ENCODE measurements at places on chromosomes 2 and 18.

GRCh38 chr18:25465152-25465732 lies 113.3 kb upstream of the ZNF521 start:
- peak; percentile 65 for DNase-seq

- DNase-seq, result no peak
These were observed 16.9 kb upstream of the ZNF804A start for GRCh38 chr2:184581391-184581790.

DNA sequence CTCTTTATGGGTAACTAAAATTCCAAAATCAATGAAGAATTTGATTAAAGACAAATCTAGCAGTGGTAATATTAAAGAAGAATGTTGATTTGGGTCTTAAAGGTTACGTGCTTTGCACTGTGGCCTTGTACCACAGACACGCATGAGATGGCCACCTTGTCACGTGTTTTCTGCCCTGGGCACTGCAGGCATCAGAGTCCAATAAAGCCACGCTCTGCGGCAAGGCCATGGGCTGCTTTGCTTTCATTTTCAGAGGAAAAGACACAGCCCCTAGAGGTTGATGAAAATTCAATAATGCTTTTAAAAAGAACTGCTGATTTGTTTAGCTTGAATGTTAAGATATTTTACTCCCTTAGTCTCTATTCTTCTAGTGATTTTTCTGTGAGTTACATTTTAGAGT lies 30.4 kb downstream of the AOX1 start:
- no peak for DNase-seq

GRCh38 chr18:13280070-13280795 lies 61.7 kb downstream of the LDLRAD4 start:
- DNase-seq, result peak; percentile 70

- peak; percentile 77 for DNase-seq
These were observed 44.3 kb downstream of the MYCN start for GRCh38 chr2:15984368-15985255.

GRCh38 chr2:210195101-210195852 lies 24.1 kb upstream of the KANSL1L start:
- DNase-seq, result no peak

DNA sequence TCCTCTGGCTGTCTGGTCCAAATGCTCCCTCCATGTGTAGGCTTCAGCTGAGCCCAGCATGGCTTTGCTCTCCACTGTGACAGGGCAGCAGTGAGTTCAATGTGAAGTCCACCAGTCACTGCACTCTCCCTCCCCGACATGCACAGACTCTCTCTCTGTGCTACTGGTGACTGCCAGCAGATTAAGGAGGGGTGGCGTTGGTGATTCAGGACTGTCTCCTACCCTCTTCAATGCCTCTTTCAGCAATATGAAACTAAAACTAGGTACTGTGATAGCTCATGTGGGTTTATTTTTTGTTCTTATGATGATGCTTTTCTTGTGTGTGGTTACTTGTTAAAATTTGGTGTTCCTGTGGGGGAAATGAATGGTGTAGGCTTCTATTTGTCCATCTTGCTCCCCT lies 201.0 kb upstream of the RBMS1 start:
- DNase-seq, result no peak

- no peak for DNase-seq
These were observed 38.1 kb downstream of the LRRTM4 start for GRCh38 chr2:77484026-77484425.

- no peak for DNase-seq
These were observed 54.1 kb downstream of the ANTXR1 start for GRCh38 chr2:69067026-69067630.

DNA sequence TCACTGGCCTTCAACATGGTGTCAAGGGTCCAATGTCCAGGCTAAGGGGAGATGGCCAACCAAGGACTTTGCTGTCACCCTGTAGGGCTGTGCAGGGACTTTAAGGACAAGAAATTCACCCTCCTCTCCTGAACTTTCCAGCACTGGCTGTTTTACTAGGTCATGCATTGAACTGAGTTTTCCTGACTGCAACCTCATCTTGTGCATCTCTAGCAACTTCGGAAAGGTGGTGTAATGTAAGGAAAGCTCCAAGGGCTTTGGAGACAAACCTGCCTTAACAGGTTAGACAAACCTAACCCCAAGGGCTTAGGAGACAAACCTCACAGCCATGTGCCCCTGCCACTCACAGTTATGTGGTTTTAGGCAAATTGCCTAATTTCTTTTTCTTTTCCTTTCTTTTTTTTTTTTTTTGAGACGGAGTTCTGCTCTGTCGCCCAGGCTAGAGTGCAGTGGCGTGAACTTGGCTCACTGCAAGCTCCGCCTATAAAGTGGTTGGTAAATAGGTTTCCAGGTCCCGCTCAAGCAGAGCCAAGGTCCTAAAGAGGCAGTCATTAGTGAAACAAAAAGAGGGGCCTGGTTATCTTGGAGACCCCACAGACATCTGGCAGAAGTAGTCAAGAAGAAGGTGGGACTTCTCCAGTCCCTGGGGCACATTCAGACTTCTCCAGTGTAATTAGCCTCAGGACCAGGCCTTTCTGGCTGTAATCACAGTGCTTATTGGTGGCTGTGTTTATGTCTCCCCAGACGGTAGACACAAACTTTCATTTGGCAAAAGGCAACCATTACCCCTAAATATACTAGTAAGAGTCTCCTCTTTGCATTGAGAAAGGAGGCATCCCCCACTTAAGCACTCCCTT lies 37.6 kb upstream of the PMAIP1 start:
- DNase-seq, result no peak

DNA sequence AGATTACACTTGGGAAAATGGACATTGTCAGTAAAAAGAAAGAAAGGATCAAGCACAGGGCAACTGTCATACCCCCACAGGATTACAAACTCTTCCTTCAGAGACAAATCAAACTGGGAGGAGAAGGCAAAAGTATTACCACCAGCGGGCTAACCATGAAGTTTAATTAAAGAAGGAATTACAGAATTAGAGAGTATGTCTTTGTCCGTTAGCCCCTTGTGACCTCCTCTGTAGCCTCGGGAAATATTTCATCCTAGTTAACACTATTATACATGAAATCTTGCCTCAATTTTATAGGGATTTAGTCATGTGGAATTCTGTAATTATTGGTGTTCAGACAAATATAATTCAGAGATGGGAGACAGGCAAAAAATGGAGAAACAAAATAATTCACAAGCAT lies 60.7 kb downstream of the PAX3 start:
- no peak for DNase-seq

DNA sequence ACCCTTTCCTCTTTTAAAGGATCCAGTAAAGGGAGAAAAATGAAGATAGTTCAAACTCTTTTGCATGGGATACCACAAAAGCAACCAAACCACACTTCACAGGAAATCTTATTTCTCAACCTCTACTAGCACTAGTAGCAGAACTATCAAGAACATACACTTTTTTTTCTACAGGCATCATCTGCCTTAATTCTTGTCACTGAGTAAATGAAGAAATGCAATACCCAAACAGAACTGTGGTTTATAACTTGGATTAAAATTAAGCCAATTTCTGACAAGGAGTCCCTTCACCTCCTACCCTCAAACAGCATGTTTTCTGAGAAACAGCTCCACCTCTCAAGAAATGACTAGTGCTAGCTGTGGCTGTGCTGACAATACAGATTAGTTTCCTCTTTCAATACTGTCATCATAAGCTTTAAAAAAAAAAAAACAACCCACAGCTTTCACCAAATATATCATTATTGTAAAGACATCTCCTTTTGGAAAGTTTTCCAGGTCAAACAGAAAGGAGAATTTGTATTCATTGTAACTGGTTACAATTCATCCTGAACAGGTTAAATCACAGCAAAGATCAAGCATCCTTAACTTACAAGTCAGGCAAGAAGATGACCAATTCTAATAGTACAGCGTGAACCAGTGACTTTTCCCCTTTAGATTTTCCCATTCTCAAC lies 44.4 kb downstream of the PTPN2 start:
- DNase-seq, result no peak

GRCh38 chr2:169734169-169734847 lies 676 bp downstream of the KLHL23 start:
- peak; percentile 76 for DNase-seq

DNA sequence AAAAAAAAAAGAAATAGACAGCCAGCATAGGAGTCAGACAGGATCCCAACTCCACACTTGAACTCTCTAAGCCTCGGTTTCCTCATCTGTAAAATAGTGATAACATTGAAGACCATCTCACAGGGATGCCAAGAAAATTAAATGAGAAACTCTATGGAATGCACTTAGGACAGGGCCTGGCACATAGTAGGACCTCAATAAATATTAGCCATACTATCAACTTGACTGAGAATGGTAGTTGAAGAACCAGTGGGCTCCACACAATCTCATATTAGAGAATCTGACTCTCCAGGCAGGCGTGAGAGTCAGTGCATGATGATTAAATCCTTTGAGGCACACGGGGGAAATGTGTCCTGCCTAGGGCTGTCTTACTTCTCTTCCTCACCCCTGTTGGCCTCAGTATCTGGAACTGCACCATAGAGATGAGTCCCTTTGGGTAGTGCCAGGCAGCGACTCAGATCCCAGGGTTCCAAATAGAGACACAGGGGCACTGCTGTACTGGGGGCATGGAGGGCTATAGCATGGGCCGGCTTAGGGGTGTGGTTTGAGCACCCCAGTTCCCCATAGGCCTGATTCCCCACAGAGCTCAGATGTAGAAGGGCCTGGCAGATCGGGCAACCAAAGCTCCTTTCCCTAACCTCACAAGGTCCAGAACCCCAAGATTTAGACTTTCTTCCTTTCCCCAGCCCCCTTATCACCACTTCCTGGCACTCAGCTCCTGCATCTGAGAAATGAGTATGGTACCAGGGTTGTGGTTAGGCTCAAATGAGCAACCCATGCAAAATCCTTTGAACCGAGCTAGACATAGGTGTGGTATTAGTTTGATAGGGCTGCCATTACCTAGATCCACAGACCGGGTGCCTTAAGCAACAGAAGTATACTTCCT lies 51.3 kb upstream of the CAB39 start:
- DNase-seq, result no peak

- no peak for DNase-seq
These were observed 158.8 kb upstream of the WDSUB1 start for GRCh38 chr2:159445307-159445706.

DNA sequence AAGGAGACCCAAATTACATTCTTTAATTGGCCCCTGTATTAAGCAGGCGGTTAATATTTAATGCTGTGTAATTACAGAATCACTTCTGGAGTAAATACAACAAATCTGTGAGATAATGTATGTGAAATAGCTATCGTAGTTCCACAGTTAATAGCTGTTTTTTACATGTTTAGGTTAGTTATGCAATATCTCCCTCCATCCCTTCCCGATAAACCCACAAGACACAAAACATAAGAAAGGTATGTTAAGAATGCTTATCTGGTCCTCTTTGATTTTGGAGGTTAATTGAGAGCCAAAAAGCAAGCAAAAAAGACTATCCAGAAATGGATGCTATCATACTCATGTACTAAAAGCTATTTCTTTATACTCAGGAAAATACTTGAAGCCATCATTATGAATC lies 49.1 kb downstream of the ZNF638 start:
- no peak for DNase-seq

- no peak for DNase-seq
These were observed 18.8 kb upstream of the BOK start for GRCh38 chr2:241539616-241540374.

DNA sequence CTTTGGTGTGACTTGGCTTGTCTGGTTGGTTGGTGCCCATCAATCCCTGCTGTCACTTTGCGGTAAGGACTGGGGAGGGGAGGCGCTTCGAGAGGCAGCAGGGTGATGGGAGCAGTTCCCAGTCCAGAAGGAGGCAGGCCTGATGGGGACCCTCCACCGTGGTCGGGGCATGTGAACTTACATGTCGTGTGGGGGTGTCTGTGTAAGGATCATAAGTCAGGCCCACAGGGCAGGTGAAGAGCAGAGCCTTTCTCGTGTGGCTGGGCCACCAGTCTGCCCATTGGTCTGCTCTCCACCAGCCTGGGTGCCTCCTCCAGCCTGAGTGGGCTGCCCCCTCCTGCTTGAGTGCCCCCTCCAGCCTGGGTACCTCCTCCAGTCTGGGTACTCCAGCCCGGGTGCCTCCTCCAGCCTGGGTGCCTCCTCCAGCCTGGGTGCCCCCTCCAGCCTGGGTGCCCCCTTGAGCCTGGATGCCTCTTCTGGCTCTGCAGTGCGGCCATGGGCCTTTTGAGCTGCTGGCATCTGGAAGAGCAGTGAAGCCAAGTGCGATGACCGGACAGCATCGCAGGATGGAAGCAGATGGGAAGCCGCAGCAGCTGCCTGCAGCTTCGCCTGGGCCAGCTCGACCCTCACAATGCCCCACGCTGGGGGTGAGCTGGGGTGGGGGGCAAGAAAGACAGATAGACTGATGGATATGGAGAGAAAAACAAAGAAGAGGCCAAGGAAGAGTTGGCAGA lies 25.0 kb downstream of the ATOH8 start:
- DNase-seq, result no peak

DNA sequence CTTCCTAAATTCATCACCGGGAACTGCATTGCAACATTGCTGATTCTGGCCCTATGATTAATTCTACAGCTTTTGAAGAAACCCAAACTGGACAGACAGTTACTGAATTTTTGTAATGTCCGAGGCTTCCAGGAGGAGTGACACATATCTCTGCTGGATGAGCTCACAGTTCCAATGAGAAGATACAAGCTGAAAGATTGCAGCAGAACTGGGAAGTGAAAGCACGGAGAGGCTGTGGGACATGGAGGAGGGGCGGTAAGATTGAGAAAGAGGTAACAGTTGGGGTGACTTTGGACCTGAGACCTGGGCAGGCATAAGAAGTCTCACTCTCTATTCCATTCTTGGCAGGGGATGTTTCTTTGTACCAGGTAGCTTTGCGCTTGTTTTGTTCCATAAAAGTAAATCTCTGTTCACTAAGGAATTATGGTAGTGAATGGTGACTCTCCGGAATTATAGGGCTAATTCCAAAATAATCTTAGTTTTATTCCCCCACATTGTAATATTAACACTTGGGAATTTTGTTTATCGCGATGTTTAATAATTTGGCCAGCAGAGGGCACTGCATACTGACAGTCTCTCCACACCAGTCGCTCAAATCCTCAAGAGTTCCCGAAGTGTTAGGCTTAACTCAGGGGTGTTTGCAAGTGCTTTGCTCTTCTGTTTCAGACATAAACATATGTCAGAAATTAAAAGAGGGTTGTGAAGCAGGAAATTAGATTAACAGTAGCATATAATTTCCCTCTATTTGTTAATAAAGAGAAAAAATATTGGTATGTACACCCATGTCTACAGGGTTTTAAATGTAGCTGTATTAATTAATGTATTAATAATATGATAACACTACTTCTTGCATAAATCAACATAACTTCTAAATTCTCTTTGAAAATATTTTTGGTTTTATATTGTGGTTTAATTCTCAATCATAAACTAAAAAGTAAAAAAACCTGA lies 201.4 kb downstream of the SOCS6 start:
- DNase-seq, result no peak

- DNase-seq, result no peak
These were observed 254.9 kb downstream of the IRS1 start for GRCh38 chr2:226544596-226545210.
